ENCODE measurements at places on chromosomes 11 and 22. TPM values are rescaled to one million over a fixed set of nuclear protein-coding genes. Genes with fewer than 3 reads are reported as not detected.

PGA3 gene
- 0.17 TPM for polyA plus RNA-seq

SLC7A4 gene
- polyA plus RNA-seq, result 7.4 TPM

RHOD gene
- 4.3 TPM for polyA plus RNA-seq

ANGPTL5 gene
- 0.59 TPM for polyA plus RNA-seq

DGCR2 gene
- polyA plus RNA-seq, result 123 TPM

Measured in spinal cord (tissue), 10 donors.